Frontal cortex (tissue), 4 donors: ENCODE measurements at places on chromosomes 6 and 20. TPM values are rescaled to one million over a fixed set of nuclear protein-coding genes. Genes with fewer than 3 reads are reported as not detected.

GCNT2 gene
- 19.2 TPM for total RNA-seq

MCM9 gene
- total RNA-seq, result 6.9 TPM

LTA gene
- total RNA-seq, result not detected

ZNF391 gene
- total RNA-seq, result 2.9 TPM

SLC32A1 gene
- total RNA-seq, result 7.7 TPM

MLIP gene
- total RNA-seq, result 11.8 TPM

FANCE gene
- total RNA-seq, result 14.3 TPM

POU5F1 gene
- not detected for total RNA-seq

COL9A3 gene
- 10.2 TPM for total RNA-seq
